Activated T-helper 2 cell treated with anti-CD3 and anti-CD28 coated beads, Interferon-gamma antibody, Interleukin-2, Interleukin-4, amounts not matched to agents 10 μg/mL and 5 μg/mL and 100 μg/mL, durations not matched to agents 14 hours and 24 hours and 36 hours (primary cell): ENCODE measurements at places on chromosomes 12 and 14.

GRCh38 chr14:60648249-60648933 is 886 bp downstream of the SIX1 start:
- no peak for DNase-seq
- H3K27me3 ChIP-seq, result peaks cover 85% of the 10 kb centered on the region
- peaks cover 3% of the 10 kb centered on the region for H3K36me3 ChIP-seq

DNA sequence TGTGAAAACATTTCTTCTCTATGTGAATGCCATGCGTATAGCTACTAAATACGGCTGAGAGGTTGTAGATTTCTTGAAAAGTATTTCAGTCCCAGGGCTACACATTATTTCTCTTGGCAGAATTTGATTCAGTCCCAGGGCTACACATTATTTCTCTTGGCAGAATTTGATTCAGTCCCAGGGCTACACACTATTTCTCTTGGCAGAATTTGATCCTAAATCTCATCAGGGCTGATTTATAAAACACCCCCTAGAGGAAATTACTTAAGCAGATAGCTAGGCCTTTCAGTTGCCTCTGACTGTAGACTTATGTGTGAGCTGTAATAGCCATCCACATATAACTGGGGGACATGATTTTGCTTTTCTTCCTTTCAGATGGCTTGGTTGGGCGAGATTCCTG is 50.4 kb downstream of the AK7 start:
- no peaks in the 10 kb centered on the region for H3K4me1 ChIP-seq
- H3K4me3 ChIP-seq, result no peak overlapping the region
- H3K27me3 ChIP-seq, result no peaks in the 10 kb centered on the region
- DNase-seq, result no peak
- no peak overlapping the region for H3K27ac ChIP-seq
- no peaks in the 10 kb centered on the region for H3K36me3 ChIP-seq

- no peaks in the 10 kb centered on the region for H3K36me3 ChIP-seq
- H3K27ac ChIP-seq, result no peak overlapping the region
- H3K4me1 ChIP-seq, result no peaks in the 10 kb centered on the region
- H3K4me3 ChIP-seq, result no peak overlapping the region
- DNase-seq, result no peak
Observed at GRCh38 chr14:38404616-38405015, 148.7 kb upstream of the CLEC14A start.

DNA sequence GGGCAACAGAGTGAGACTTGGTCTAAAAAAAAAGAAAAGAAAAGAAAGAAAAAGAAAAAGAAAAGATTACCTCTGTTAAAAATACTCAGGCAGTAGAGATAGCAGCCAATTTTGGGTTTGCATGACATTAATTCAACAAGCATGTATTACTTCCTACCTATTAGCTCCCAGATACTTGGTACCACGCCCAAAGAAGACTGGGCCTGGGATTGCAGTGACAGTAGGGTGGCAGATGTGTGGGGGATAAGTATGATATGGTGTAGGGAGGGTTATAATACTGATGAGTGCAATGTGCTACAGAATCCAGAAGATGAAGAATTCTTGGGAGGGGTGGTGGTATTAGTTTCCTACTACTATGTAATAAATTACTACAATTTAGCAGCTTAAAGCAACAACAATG is 46.4 kb upstream of the FOS start:
- H3K27ac ChIP-seq, result no peak overlapping the region
- no peak overlapping the region for H3K4me3 ChIP-seq
- H3K36me3 ChIP-seq, result no peaks in the 10 kb centered on the region
- DNase-seq, result no peak
- peaks cover 18% of the 10 kb centered on the region for H3K27me3 ChIP-seq
- peaks cover 35% of the 10 kb centered on the region for H3K4me1 ChIP-seq

GRCh38 chr12:56521209-56521589 is 421 bp upstream of the RBMS2 start:
- H3K27ac ChIP-seq, result no peak overlapping the region
- H3K27me3 ChIP-seq, result no peaks in the 10 kb centered on the region
- H3K4me1 ChIP-seq, result peaks cover 28% of the 10 kb centered on the region
- H3K4me3 ChIP-seq, result peak overlapping the region; percentile 81
- H3K36me3 ChIP-seq, result no peaks in the 10 kb centered on the region
